ENCODE measurements at places on chromosomes 3 and 15.

- DNase-seq, result peak; percentile 73
Measured at GRCh38 chr3:29605845-29606244, 325.0 kb downstream of the RBMS3 start.

GRCh38 chr3:30538791-30539190, 67.6 kb upstream of the TGFBR2 start:
- peak; percentile 92 for DNase-seq

DNA sequence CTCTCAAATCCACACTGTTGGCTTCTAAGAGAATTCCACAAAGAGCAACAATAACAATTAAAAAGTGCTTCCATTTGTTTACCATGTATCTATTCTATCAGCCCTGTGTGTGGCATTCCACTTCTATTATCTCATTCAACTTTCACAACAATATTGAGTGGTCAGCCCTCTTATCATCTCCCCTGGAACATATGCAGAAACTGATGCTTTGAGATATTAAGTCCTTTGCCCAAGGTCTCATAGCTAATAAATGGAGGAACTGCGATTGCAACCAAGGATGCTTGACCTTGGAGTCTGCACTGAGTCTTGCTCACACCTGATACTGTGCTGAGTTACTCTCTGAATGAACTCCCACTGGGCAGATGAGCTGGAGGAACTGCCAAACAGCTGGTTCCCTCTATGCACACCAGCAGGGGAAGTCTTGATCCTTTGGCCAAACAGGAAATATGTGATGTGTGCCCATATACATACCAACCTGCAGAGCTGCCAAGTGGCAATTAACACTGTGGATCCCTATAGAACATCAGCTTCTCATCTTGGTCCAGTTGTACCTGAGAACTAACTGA, 144.7 kb upstream of the WNT5A start:
- no peak for DNase-seq

GRCh38 chr15:91306144-91306543, 206.1 kb downstream of the SV2B start:
- no peak for DNase-seq

DNA sequence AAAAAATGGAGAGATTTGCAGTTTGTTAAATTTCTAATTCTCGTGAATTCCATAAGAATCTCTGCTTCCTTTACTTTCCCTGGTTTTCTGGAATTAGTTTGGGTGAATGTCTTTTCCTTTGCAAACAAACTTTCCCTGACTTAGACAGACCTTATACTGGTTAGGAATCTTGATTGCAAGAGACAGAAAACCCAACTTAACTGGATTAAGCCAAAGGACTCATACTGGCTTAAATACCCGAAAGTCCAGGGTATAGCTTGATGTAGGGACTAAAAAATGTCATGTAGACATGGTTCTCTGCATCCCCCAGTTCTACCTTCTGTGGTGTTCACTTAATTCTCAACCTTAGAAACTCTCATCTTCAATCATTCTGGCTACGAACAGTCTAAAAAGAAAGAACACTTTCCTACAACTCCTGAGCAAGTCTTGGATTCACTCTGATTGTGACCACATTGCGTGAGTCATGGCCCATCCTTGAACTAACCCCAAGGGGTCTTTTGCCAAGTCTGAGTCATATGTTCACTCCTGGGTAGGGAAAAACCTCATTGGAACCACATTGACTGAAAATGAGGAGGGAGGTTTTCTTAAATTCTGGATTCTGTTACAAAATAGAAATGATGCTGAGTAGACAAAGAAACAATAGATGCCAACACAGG, 136.0 kb upstream of the DAZL start:
- peak; percentile 100 for DNase-seq

- DNase-seq, result peak; percentile 94
Measured at GRCh38 chr3:23959135-23959900, 14.2 kb downstream of the NR1D2 start.

GRCh38 chr3:25581823-25582222, 82.9 kb downstream of the TOP2B start:
- DNase-seq, result no peak

GRCh38 chr15:53549697-53550305, 209.7 kb downstream of the WDR72 start:
- DNase-seq, result no peak

DNA sequence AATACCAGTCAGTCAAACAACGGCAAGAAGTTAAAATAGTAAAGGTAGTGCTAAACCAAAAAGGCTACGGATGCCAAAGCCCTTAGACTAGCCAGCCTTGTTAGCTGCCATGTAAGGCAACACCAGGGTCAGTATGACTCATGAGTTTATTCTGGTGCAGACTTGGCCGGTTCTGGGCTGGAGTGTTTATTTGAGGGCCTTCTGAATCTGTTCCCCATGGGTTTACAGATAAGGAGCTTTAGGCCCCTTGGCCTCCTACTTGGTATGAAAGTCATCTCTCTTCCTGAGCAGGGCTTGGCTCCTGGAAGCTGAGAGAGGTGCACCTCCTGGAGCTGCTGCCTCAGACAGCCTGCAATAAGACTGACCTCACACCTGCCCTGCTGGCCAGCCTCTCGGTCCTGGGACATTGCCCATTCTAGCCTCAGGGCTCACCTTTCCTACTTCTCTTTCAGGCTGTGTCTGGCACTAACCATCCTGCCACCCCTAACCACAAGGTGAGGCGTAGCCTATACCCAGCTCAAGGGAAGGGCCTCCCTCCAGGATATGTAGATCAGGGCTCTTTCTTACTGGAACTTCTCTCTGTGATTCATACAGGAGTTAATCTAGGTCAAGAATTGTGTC, 10.4 kb upstream of the RTP1 start:
- DNase-seq, result peak; percentile 81

GRCh38 chr3:141858312-141858711, 18.1 kb upstream of the ATP1B3 start:
- DNase-seq, result peak; percentile 40

- peak; percentile 19 for DNase-seq
Measured at GRCh38 chr15:77454951-77455350, 34.3 kb downstream of the HMG20A start.

GRCh38 chr3:174973465-174973864, 114.3 kb downstream of the NAALADL2 start:
- DNase-seq, result no peak

GRCh38 chr3:18649666-18650363, 224.7 kb upstream of the SATB1 start:
- DNase-seq, result no peak

GRCh38 chr3:133383741-133384140, 16.1 kb upstream of the BFSP2 start:
- no peak for DNase-seq

DNA sequence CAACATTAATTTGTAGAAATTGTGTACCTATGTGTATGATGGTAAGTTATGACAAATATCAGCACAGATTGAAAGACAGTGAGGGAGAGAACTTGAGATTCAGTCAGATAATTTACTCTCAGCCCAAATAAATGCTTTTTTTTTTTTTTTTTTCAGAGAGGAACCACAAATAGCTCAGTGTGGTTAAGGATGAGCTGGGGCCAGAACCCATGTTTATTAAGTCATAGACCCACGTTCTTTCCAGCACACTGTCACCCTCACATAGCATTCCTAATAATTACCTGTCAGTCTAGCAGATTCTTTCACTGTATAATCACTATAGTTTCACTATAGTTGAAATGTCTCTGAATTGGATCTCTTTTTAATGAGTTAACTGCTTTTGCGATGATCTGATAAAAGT, 246.1 kb downstream of the ZIC1 start:
- peak; percentile 56 for DNase-seq

DNA sequence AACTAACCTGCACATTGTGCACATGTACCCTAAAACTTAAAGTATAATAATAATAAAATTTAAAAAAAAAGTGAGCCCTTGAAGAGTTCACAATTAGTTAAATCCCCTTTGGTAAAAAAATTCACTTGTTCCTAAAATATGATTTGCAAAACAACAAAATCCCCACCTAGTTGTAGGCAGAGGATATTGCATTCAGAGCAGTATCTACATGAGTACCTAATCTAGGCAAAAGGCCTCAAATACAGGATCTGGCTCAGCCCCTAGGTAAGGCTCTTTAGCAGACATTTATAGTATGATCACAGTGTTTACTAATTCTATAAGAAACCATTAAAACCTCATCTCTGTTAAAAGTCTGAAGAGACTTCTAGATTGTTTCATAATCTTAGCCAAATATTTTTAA, 89.3 kb upstream of the CCDC80 start:
- peak; percentile 29 for DNase-seq

DNA sequence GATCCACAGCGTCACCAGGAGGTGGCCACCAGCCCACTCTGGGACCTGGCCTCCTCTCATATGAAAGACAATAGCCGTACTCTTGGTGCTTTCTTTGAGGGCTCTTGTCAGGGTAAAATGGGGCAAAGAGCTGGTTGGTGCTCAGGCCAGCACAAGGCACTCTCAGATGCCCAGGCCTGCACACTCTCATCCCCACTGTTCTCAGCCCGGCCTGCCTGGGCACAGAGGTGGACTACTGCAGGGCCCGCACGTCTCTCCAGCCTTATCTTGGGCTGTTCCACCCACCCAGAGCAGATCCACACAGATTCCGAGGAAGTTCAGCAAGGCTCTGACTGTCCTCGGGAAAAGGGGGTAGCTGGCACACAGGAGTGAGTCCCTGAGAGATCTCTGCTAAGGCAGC, 122.8 kb upstream of the PRR20G start:
- no peak for DNase-seq

GRCh38 chr3:149572796-149573414, 84.9 kb downstream of the WWTR1 start:
- DNase-seq, result peak; percentile 93

GRCh38 chr3:68953816-68954444, 21.6 kb upstream of the TAFA4 start:
- DNase-seq, result no peak

- DNase-seq, result no peak
Measured at GRCh38 chr3:37236024-37236423, 61.6 kb upstream of the LRRFIP2 start.

DNA sequence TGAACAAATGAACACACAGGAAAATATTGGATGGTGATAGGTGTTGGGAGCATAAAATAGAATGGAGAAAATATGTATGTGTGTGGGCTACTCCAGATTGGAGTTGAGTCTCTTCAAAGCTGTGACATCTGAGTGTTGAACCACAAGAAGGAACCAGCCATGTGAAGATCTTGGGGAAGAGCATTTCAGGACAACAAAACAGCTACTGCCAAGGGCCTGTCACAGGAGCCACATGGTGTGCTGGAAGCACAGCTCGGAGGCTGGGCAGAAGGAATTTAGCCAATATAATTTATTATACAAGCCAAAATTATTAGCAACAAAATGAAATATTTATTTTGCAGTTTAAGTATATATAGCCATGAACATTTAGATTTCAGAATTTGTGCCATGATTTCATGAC, 108.3 kb upstream of the FGF7 start:
- no peak for DNase-seq

GRCh38 chr3:89221924-89222323, 114.5 kb downstream of the EPHA3 start:
- no peak for DNase-seq

DNA sequence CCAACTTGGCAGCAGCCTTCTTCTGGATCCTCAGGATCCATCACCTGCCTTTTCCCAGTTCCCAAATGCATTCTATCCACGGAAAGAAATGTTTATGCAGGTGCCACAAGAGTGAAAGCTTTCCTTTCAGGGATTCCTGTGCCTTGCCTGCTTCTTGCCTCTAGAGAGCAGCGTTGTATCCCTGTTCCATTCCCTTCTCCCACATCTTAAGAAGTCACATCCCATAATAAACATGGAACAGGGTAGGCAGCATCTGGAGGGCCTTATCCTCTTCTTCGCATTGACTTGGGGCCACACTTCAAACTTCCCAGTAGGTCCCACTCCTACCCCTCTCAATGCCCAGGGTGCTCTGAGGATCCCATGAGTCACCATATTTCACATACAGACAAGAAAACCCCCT, 72.7 kb upstream of the DCLK3 start:
- no peak for DNase-seq

GRCh38 chr3:30084971-30085403, 521.4 kb upstream of the TGFBR2 start:
- DNase-seq, result no peak

DNA sequence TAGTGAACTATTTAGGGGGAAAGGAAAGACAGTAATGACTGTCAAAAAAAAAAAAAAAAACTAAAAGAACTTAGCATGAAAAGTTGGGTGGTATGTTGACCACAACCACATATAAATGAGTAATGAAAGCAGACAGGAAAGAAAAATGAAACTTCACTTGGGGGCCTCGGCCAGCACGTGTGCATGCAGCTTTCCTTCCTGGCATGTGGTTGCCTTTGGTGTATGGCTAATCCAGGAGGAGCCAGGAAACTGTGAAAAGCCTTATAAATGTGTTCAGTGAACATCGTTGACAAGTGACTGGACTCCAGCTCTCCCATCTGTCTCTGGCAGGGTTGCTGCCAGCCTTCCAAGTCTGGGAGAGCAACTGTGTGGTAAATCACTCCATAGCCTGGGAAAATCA, 195.1 kb downstream of the DTWD1 start:
- DNase-seq, result peak; percentile 90

DNA sequence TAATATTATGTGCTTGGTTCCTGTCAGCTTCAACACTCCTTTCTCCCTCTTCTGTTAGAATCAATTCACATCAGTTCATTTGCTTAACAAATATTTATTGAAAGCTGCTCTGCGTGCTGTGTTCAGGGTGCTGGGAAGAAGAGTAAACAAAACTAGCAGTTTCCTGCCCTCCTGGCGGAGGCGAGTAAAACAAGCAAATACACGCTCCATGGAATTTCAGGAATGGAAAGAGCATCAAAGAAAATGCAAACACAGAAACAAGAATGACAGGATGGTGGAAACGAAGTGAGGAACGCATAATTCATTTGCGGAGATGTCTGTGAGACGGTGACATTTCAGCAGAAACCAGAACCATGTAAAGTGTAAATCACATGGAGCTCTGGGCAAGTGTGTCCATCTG, 49.4 kb upstream of the SPTSSB start:
- no peak for DNase-seq

DNA sequence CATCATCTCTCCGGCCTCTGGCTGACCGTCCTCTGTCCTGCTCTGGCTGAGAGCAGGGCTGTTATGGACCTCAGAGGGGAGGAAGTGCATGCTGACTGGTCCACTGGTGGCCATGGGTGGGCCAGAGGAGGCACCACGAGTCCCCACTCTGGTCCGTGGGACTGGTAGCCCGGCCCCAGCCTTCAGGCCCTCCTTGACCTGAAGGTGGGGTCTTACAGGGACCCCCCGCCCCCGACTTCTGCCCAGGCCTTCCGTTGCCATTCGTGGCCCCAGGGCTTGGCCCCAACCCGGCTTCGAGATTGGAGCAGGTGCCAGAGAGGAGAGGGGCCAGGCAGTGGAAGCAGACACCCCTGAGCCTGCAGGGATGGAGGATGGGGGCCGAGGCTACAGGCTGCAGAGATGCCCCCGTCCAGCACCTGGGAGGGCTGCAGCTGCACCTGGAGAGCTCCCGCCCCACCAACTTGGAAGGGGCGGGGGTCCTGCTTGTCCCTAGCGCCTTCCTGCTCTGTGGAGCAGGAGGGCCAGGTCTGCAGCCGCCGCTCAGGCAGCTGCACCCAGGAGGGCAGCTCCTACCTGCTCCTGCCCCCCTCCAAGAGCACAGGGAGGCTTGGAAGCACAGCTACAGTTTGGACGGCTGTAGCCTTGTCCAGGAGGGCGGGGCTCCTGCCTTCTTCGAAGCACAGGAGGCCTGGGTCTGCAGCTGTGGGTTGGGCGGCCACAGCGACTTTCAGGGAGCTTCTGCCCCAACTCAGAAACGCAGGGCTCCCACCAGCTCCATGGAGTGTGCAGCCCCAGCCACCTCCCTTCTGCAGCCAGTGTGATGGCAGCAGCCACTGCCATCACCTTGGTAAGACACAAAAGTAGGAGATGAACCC, 142.5 kb downstream of the KLF13 start:
- DNase-seq, result no peak

GRCh38 chr3:64674591-64675076, 13.2 kb downstream of the ADAMTS9 start:
- no peak for DNase-seq

All from fibroblast of mammary gland (primary cell).